ENCODE measurements at places on chromosomes 6 and 20.

DNA sequence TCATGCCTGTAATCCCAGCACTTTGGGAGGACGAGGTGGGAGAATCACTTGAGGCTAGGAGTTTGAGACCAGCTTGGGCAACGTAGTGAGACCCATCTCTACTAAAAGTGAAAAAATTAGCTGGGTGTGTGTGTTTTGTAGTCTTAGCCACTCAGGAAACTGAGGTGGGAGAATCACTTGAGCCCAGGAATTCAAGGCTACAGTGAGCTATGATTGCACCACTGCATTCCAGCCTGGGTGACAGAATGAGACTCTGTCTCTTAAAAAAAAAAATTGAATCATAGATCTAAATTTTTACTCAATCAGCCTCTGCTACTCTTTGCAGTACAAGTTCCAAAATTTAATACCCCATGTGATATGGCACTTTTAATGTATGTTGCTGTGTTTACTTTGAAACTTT lies 121.6 kb downstream of the ARMC2 start:
- no peak for DNase-seq

- DNase-seq: no peak
These were observed 858 bp downstream of the RWDD1 start for GRCh38 chr6:116572162-116572561.

- no peak for DNase-seq
These were observed 11.4 kb downstream of the IYD start for GRCh38 chr6:150380256-150380655.

GRCh38 chr6:150470960-150471665 lies 102.3 kb downstream of the IYD start:
- DNase-seq: no peak

GRCh38 chr6:42029062-42029685 lies 21.1 kb upstream of the TAF8 start:
- DNase-seq: no peak

GRCh38 chr6:74899416-74899815 lies 306.4 kb downstream of the COL12A1 start:
- DNase-seq: no peak

DNA sequence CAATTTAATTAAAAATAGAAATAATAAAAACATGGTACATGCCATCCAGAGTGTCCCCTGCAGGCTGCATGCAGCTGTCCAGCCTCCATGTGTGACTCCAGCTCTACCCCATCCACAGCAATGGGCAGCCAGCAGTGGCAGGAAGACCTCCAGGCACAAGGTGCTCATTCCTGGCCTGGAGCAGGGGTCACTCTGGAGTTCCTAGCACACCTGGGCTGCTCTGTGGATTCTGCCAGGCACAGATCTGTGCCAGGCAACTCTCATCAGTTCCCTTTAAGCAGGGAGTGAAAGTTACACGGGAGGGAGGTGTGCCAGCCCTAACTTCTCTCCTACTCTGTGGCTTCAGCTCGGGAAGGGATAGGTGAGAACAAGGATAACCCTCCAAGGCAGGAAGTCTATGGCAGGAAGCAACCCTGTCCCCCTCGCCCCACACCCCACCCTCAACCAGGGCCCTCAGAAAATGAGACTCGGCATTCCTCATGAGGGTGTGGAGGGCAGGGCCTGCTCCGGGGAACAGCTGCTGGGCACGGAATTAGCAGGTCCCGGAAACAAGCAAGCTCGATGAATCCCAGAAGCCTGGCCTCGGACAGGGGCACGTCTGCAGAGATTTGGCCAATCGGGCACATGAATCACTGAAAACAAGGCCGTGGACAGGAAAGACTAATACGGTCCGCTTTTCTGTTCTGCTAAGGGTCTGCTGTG lies 10.0 kb downstream of the JPH2 start:
- no peak for DNase-seq

- DNase-seq: no peak
These were observed 155.5 kb downstream of the PRL start for GRCh38 chr6:22141241-22141745.

DNA sequence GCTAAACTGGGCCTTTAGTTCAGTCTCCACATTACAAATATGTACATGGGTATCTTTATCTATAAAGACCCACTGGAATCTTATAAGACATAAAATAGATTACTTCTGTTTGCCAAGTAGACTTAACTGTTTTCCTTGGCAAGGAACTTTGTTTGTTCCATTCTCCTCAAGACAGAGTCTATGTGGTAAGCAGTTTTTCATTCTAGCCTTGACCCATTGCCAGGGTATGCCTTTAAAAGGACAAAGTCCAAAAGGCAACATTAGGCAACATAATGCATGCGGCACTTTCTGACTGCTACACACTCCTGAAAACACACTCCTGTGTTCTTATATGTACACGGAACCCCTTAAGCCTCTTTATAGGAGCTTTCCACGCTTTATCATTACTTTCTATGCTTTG lies 20.4 kb downstream of the VNN1 start:
- DNase-seq: no peak

GRCh38 chr20:50368813-50369224 lies 141.4 kb upstream of the PTPN1 start:
- DNase-seq: no peak

GRCh38 chr6:17919496-17919895 lies 67.9 kb downstream of the KIF13A start:
- no peak for DNase-seq

DNA sequence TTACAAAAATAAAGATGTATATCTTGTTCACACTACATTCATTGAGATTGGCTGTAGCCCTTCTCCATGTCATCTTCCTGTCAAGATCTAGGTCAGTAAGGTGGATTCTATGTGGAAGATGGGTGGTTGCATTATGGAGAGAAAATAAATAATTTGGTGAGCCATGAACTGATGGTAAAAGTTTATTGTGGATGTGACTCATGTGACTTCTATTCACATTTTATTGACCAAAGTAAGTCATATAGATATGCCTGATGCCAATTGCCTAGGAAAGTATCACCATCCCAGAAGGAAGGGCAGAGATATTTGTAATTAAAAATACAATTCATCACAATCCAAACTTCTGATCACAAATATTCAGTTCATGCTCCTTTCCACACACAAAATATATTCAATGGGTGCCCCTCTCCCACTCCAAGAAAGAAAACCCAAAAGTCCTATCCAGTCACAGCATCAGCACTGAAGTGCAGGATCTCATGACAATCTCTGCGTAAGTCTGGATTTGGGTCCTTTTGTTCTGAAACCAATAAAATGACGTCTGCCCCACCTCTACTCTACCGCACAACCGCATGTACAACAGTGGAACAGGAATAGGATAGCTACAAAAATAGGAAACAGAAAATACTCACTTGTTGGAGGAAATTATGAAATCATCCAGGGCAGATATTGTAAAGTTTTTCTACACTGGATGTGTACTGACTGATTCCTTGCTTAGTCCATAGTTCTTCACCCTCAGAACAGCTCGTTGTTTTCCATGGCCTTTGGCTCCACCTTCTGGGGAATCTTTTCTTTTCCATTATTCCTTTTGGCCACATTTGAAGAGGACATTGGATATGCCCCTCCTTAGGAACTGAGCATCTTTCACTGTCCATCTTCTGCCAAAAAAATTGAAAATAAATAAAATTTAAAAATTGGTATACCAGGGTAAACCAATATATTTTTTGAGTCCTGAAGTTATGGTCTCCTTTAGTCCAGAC lies 16.1 kb upstream of the SLC17A3 start:
- DNase-seq: no peak

DNA sequence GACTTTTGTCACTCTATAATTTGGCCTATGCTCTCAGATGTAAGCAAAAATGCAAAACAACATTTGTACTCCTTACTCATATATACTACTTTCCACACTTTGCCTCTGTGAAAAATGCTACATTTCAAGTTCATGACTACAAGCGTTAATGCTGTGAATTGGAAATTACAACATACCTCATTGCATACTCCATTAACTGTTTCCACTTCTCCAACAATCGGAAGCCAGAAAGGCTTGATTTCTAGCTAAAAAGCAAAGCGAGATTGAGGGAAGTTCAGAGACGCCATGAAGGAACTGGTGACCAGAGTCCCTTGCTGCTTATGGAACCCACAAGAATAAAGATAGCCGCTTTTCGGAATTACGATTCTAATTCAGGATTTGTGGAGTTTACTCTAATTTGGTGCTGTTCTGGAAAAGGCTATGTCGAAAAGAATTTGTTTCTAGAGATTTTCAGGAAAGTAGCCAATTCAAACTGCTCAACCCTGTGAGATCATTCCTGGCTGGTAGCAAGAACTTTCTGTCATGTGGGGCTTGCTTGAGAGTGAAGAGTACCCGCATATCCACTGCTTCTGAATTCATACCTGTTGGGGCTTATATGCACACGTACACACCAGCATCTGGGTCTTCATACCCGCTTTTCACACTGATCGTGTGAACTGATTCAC lies 98.0 kb upstream of the CITED2 start:
- DNase-seq: no peak

DNA sequence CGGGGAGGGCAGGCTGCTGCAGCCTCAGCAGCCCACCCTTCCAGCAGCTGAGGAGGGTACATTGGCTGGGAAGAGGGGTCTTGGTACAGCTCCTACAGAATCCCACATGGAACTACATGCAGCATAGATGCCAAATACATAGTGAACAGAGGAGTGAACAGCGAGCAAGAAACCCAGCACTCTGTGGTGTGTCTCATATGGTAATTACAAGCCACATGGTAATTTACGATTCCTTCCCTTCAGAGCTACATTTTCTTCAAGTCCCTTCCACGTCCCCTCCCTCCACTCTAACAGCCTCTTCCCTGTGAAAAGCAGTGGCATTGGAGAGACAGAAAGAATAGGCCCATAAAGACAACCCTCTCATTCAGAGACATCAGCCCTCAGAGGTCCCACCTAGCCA lies 167.7 kb downstream of the SYNDIG1 start:
- DNase-seq: no peak

DNA sequence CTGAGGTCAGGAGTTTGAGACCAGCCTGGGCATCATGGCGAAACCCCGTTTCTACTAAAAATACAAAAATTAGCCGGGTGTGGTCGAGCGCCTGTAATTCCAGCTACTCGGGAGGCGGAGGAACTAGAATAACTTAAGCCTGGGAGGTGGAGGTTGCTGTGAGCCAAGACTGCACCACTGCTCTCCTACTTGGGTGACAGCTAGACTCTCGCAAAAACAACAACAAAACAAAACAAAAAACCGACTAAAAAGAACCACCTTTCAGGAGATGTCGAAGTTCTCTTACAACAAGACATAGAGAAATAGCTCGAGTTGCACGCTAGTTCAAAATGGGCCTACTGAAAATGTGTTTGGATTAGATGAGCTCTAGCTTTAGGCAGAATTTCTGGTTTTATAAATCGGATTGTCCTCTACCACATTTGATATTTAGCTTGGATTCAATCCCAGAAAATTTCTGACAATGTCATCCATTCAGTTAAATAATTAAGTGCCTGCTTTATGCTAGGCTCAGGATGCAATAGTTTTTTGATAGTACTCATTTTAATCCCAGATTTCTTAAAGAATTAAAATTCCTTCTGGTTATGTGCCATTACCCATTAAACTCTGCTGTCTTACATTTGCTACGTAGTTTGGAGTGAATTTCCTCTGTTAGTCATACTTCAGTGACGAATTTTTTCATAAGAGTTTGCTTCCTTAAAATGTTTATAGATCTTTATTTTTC lies 137.5 kb upstream of the SHLD1 start:
- no peak for DNase-seq

- no peak for DNase-seq
These were observed 11.4 kb upstream of the IFNGR1 start for GRCh38 chr6:137230547-137230946.

- DNase-seq: no peak
These were observed 41.2 kb downstream of the PLCG1 start for GRCh38 chr20:41178495-41178894.

- no peak for DNase-seq
These were observed 299.3 kb downstream of the NRN1 start for GRCh38 chr6:5707281-5708045.

- no peak for DNase-seq
These were observed 67.4 kb downstream of the ECT2L start for GRCh38 chr6:138863321-138863720.

DNA sequence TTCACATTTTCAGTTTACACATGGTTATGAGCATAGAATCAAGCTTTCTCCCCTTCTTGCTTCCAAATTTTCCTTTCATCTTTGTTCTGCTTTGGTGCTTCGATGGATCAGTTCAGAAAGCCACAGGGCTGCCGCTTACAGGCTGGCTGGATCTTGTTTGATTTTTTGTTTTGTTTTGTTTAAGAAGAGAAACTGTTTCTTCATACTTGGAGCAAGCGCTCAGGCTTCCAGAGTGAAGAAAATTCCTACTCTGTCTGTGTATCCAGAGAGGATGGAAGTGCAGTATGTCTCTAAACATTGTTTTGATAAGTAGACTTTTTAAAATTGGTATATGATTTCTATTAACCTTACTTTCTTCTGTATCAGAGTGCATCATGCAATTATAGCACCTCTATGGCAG lies 66.9 kb downstream of the ARID1B start:
- DNase-seq: no peak

- no peak for DNase-seq
These were observed 12.4 kb upstream of the DEFB118 start for GRCh38 chr20:31355981-31356380.

- DNase-seq: no peak
These were observed 1.2 kb downstream of the IRF4 start for GRCh38 chr6:392441-393390.

DNA sequence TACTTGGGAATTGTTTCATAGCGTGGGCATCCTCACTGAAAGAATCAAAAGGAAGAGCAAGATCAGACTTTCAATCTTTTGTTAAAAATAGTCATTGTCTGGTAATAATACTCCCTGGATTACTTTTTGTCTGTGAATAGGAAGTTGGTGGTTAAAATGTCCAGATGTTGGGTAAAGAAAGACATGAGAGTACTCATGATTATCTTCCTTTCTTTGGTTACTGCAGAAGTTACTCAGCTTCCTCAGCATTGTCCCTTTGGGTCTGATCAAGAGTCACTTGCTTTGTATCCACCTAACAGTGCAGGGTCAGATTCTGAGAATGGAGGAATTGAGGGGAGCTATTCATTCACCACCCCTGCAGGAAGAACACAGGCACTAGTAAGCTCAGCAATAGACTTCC lies 54.6 kb downstream of the RIN2 start:
- DNase-seq: no peak

- DNase-seq: no peak
These were observed 20.4 kb downstream of the GCNT2 start for GRCh38 chr6:10541591-10541990.

GRCh38 chr6:401239-401993 lies 9.9 kb downstream of the IRF4 start:
- no peak for DNase-seq

DNA sequence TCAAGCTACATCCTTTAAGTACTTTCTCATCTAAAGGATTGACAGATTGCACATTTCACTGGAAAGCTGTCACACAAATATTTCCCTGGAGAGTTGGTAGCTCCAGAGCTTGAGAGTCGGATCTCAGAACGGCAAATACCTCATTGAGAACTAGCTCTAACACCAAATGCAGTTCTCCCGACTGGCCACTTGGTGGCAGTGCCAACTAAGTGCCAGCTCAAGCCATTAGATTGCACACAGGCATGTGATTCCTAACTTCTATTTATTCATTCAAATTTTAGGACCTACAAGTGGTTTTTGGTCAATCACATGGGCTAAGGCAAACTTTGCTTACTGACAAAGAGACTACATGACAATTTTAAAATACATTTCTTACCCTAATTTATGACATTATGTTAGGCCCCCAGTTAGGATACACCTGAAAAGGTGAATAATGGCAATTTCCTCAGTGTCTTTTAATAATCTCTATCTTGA lies 7.9 kb upstream of the MCHR2 start:
- peak; percentile 11 for DNase-seq

- DNase-seq: no peak
These were observed 509.8 kb upstream of the JARID2 start for GRCh38 chr6:14735956-14736486.

- no peak for DNase-seq
These were observed 243.7 kb upstream of the SOX4 start for GRCh38 chr6:21349834-21350233.

- DNase-seq: no peak
These were observed 21.7 kb upstream of the FAM217A start for GRCh38 chr6:4100655-4101054.

Measured in activated CD4-positive, alpha-beta T cell treated with anti-CD3 and anti-CD28 coated beads for 24 hours (primary cell).